Cardiac septum (tissue), 1 donor: ENCODE measurements at places on chromosomes 5 and 9. TPM values are rescaled to one million over a fixed set of nuclear protein-coding genes. Genes with fewer than 3 reads are reported as not detected.

GRCh38 chr5:82670692-82671091, 392.5 kb upstream of the RPS23 start:
- DNase-seq: no peak

- DNase-seq: no peak
These were observed 49.4 kb downstream of the ABHD17B start for GRCh38 chr9:71861618-71862017.

DNA sequence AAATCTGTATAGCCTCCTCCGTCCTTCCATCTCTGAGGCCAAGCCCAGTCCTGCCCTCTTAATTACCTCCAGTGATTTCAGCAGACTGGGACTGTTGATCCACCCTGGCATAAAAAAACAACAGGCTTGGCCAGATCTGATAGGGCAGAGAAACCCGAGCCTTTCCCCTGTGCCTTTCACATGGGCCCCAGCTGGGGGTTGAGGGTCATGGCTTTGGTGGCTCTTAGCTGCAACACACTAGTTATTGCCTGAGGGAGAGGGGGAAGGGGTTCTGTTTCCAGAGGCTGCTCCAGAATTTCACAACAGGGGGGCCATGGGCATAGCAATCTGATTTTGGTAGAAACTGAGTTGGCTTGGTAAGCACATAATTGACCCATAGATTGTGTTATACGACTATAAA, 21.2 kb upstream of the PANK3 start:
- DNase-seq: no peak

DNA sequence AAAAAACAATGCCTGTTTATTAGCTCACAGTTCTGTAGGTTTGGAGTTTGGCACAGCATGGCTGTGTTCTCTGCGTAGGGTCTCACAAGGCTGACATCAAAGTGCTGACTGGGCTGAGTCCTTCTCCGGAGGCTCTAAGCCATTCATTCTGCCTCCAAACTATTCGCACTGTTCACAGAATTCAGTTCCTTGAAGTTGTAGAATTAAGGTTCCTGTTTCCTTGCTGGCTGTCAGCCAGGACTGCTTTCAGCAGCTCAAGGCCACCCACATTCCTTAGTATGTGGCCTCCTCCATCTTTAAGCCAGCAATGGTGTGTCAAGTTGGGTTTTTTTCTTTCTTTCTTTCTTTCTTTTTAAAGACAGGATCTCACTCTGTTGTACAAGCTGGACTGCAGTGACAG, 161.9 kb downstream of the CDH6 start:
- no peak for DNase-seq

GRCh38 chr5:149664083-149664482, 66.0 kb upstream of the PPARGC1B start:
- DNase-seq: peak; percentile 33

DNA sequence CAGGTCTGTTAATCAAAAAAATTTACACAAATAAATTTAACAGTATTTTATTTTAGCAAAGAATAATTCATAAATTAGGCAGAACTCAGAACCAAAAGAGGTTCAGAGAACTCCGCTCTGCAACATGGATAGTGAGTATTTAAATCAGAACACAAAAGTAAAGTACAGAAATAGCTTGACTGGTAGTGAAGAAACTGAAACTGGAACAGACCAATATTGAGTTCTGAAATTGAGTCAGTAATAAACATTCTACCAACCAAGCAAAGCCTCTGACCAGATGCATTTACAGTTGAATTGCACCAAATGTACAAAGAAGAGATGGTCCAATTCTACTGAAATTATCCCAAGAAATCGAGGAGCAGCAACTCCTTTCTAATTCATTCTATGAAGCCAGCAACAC, 1542.8 kb downstream of the EFNA5 start:
- DNase-seq: no peak

- DNase-seq: no peak
These were observed 174.1 kb downstream of the SNX18 start for GRCh38 chr5:54691656-54692055.

DNA sequence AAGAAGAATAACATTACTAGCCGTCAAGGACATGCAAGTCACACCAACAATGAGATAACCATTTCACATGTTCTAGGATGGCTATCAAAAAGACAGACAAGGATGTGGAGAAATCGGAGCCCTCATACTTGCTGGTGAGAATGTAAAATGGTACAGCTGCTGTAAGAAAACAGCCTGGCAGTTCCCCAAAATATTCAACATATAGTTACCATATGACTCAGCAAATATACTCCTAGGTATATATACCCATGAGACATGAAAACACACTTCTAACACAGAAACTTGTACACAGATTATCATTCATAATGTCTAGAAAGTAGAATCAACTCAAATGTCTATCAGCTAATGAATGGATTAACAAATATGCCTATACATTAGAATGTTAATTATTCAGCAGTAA, 105.4 kb upstream of the PCAT7 start:
- no peak for DNase-seq

DNA sequence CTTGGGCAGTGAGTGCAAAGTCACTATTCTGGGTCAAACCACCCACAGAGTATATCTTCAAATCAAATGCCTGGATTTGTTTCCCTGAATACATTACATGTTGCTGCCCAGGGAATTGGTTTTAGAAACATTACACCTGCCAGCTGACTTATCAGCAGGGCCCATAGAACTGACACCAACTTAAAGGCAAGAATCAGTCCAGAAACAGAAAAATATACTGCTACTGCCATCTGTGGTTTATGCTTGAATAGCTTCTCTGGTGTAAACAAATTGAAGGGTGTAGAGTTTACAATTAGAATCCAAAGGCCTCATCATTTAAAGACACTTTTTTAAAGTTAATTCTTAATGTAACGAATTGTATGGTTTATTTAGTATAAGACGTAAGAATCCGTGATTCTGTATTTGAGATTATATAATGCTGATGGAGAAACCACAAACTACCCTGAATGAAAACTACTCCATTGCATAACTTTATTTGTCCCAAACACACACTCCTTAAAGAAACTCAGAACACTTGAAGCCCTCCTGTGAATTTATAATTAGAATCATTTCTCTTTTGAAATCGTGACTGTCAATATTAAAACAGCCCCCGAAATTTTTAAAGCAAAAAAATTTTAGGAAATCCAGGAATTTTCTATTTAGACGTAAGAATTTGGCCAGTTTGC, 6.2 kb downstream of the NR6A1 start:
- no peak for DNase-seq

DNA sequence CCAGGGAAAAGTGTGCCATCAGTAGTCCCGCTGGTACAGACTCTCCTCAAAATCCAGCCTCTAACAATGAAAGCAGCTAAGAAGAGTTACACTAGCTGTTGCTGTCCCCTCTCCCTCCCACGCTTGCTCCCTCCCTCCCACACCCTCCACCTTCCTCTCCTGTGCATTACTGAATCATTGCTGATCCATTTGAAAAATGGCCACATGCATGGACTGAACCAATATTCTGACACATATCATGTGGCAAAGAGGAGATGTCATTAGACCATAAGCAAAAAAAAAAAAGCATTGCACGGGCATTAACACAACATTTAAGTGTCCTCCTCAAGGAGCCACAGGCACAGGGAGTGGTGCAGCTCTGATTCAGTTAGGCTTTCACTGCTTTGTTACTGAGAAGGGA, 37.9 kb downstream of the LHFPL2 start:
- no peak for DNase-seq

DNA sequence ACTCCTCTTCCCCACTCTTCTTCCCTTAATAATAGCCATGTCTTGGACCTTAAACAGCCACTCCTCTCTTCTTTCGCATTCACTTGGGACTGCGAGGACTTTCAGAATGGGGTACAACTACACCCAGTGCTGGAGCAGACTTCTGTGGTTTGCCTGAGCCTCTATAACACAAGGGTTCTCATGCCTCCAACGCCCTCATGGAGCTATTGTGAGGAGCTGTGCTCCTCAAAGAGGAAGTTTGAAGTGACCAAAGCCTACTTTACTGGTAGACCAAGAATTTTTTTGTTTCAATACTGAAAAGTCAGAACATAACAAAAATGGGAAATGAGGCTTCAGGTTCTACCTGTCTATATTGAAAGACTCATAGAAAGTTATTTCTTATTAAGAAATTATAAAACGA, 316.4 kb downstream of the PIK3R1 start:
- no peak for DNase-seq

- no peak for DNase-seq
These were observed 186.7 kb downstream of the NTRK2 start for GRCh38 chr9:84856181-84856632.

DNA sequence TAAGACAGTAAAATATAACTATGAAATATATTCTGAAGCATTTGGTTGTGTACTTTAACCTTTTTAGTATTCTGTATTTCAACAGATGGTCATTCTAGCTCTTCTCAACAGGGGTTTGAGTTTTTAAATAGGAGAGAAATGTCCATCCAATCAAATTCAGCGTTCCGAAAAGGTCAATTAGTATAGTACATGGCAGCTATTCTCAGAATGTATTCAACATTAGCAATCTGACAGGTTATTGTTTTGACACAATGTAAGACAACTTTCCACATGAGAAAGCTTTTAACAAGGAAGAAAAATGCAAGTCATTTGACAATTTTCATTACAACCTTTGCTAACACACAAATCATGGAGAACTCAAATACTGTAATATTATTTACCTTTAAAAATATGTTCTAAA, 996.3 kb upstream of the CDH10 start:
- DNase-seq: no peak

GRCh38 chr5:134511796-134512660, 13.4 kb upstream of the JADE2 start:
- DNase-seq: peak; percentile 84

GRCh38 chr9:69794356-69794755, 26.3 kb upstream of the CFAP95 start:
- no peak for DNase-seq

GRCh38 chr5:6759983-6760382, 46.8 kb downstream of the TENT4A start:
- DNase-seq: no peak

GRCh38 chr5:114412510-114413171, 50.8 kb downstream of the KCNN2 start:
- no peak for DNase-seq

DNA sequence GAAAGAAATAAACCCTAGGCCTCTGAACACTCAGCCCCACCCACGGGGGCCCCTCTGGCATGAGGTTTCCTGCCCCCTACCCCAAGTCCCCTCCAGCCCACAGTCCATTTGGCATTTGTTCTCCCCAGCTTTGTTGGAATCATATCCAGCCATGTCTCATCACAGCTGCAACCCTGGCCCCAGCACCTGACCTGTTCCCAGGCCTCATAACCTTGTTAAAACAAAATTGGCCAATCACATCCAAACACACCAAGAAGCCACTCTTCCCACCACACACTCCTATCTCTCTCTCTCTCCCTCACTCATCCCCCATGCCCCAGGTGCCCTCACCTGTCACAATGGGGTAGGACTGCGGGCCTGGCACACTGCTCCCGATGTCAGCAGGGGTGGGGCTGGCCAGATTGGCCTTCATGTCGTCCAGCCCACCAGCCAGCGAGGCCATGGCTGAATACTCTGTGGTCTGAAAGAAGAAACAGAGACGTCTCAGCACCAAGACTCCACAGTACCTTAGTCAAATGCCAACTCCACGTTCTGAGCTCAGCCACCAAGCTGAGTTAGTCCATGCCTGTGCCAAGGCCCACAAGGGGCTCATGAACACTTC, 110.9 kb downstream of the PAX5 start:
- no peak for DNase-seq

DNA sequence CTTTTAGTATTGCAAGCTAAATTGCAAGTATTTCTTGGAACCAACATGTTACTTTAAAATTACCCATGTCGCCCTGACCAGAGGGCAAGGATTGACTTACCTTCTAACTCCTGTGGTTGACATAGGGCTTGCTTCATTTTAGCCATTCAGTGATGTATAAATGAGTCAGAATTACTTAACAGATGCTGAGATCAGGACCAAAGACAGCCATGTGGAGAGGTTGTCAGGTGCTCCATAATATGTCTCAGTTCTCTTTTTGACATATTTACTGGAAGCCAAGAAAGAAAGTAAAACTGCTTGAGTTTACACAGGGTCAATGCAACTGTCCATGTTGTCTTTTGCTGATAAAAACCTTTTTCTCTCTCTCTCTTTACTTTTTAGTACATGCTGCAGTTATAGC, 33.2 kb downstream of the F2RL2 start:
- DNase-seq: no peak

- no peak for DNase-seq
These were observed 48.3 kb upstream of the RIC1 start for GRCh38 chr9:5580650-5581049.

GRCh38 chr9:94577571-94577970, 16.1 kb downstream of the FBP2 start:
- DNase-seq: no peak

DNA sequence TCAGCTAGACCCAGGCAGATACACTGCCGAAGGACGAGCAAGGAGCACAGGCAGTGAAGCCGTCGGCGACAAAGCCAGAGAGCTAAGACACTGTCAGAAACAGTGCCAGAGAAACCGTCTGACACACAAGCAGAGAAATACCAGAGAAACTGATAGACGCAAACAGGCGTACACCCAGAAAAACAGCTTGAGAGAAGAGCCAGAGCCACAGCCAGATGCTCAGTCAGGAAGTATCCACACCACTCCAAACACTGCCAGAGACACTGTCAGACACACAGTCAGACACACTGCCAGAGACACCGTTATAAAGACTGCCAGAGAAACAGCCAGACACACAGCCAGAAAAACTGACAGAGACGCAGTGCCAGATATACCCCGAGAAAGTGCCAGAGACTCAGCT, 19.1 kb downstream of the CNTFR start:
- no peak for DNase-seq

The PCDHGA2 gene
- total RNA-seq: 17.3 TPM

The COL15A1 gene
- total RNA-seq: 49.4 TPM

The ZDHHC11 gene
- total RNA-seq: 10.6 TPM

The CTNND2 gene
- 41.3 TPM for total RNA-seq

The MCIDAS gene
- not detected for total RNA-seq

The HTR1A gene
- not detected for total RNA-seq

The SPOCK1 gene
- total RNA-seq: 43.4 TPM

The FOXD4L6 gene
- not detected for total RNA-seq

The ATG12 gene
- 22.5 TPM for total RNA-seq

The NCS1 gene
- 14.3 TPM for total RNA-seq

The C6 gene
- 25.8 TPM for total RNA-seq
